ENCODE measurements at places on chromosomes 7 and 10. TPM values are rescaled to one million over a fixed set of nuclear protein-coding genes. Genes with fewer than 3 reads are reported as not detected.

- no peak overlapping the region for H3K27ac ChIP-seq
- H3K4me3 ChIP-seq: no peak overlapping the region
- H3K27me3 ChIP-seq: no peaks in the 10 kb centered on the region
- DNase-seq: no peak
- peaks cover 14% of the 10 kb centered on the region for H3K4me1 ChIP-seq
Observed at GRCh38 chr10:132273966-132274365, 33.8 kb downstream of the STK32C start.

DNA sequence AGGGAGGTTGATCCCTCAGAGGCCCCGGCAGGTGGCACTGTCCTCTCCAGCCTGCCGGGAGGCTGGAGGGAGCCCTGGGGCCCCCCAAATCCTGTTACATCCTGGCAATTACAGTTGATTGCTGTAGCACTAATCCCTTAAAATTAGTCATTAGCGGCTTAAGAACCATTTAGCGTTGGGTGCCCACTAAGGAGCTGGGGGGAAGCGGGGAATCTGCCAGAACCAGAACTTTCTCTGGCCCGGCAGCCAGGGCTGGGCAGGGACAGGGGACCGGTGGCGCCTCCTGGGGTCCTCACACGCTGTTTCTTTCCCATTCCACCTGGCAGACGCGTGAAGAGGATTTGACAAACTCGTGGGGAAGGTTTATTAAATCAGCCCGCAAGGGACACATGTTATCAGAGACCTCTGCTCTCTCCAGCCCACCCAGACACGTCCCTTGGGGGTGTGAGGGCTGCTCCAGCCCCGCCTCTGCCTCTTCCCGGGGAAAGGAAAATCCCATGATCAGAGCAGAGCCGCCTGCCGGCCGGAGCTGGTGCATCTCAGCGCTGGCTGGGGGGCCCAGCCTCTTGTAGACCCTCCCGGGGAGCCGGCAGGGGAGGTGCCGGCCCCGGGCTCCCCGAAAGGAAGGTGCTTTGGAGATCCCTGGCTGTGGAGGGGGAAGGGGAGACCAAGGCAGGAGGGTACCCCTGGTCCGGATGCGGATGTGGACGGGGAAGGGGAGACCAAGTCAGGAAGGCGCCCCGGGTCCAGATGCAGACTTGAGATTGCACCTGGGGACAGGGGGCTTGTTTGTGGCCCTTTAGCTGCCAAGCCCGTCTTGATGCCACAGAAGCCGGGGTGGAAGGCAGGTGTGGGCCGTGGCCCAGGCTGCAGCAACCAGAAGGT lies 142.7 kb downstream of the ELFN1 start:
- DNase-seq: no peak
- H3K27me3 ChIP-seq: no peaks in the 10 kb centered on the region
- H3K36me3 ChIP-seq: no peaks in the 10 kb centered on the region
- H3K4me3 ChIP-seq: no peak overlapping the region
- no peak overlapping the region for H3K27ac ChIP-seq
- peaks cover 7% of the 10 kb centered on the region for H3K4me1 ChIP-seq

DNA sequence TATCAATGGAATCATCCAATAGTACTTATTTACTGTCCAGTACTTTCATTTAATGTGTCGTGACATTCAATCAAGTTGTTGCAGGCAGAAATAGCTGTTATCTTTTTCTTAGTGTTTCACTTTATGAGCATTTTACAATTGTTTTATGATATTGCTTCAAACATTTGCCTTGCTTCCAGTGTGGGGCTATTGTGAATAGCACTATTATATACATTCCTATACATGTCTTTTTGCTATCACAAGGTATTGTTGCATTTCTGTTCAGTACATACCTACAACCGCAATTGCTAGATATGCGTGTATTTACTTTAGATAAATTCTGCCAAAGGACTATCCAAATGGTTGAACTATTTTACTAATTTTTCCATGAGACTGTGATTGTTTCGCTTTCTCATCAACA lies 34.9 kb downstream of the CYP2C8 start:
- DNase-seq: no peak
- H3K36me3 ChIP-seq: no peaks in the 10 kb centered on the region
- no peak overlapping the region for H3K4me3 ChIP-seq
- H3K27ac ChIP-seq: no peak overlapping the region
- no peaks in the 10 kb centered on the region for H3K27me3 ChIP-seq

- no peak overlapping the region for H3K4me3 ChIP-seq
- H3K36me3 ChIP-seq: no peaks in the 10 kb centered on the region
- no peaks in the 10 kb centered on the region for H3K4me1 ChIP-seq
- no peak overlapping the region for H3K27ac ChIP-seq
- no peak for DNase-seq
- H3K27me3 ChIP-seq: no peaks in the 10 kb centered on the region
Observed at GRCh38 chr7:88700725-88701124, 58.8 kb upstream of the ZNF804B start.

Gene ARL3
- total RNA-seq: 8.3 TPM

Gene SCIN
- total RNA-seq: 0.95 TPM

Gene ZNF273
- total RNA-seq: 7.5 TPM

Gene LHPP
- 17.5 TPM for total RNA-seq

Gene SFTPA1
- total RNA-seq: not detected

Gene FFAR4
- total RNA-seq: 0.99 TPM

Measured in sigmoid colon (tissue), 7 donors.